ENCODE measurements at places on chromosomes 1 and 21.

DNA sequence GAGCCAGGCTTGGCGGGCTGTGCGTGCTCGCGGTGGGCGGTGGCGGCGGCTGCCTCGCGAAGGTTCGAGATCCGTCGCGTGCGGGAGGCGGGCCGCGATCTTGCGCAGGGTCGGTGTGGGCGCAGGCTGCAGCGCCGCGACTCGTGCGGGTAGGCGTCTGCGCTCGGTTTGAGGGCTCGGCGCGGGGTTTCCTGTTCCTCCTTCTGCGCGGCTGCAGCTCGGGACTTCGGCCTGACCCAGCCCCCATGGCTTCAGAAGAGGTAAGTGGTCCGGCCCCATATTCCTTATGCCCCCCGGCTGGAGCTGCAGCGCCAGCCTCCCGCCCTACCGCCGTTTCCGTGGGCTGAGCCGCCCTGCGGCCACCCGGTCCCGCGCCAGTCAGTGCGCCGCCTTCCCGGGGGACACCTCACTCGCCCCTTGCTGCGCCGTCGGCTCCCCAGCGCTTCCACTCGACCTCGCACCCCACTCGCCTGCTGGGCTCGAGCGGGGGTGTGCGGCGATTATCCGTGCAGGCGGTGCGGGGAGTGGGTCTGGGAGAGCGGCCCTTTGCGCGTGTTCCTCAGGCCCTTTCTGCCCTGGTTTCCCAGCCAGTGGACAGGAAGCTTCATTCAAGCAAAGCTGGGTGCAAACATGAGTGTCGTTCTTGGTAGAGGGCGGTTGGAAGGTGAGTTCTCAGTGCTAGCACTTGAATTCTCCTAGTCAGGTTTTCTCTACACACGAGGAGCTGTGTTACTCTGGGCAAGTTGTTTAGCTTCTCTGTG lies at the start of gene CACYBP:
Gene CACYBP, plus strand, starts transcription at position 12 of the 761 bp plus-strand sequence. Its CDS starts 234 bp downstream, at position 246.
- no peak for DNase-seq

DNA sequence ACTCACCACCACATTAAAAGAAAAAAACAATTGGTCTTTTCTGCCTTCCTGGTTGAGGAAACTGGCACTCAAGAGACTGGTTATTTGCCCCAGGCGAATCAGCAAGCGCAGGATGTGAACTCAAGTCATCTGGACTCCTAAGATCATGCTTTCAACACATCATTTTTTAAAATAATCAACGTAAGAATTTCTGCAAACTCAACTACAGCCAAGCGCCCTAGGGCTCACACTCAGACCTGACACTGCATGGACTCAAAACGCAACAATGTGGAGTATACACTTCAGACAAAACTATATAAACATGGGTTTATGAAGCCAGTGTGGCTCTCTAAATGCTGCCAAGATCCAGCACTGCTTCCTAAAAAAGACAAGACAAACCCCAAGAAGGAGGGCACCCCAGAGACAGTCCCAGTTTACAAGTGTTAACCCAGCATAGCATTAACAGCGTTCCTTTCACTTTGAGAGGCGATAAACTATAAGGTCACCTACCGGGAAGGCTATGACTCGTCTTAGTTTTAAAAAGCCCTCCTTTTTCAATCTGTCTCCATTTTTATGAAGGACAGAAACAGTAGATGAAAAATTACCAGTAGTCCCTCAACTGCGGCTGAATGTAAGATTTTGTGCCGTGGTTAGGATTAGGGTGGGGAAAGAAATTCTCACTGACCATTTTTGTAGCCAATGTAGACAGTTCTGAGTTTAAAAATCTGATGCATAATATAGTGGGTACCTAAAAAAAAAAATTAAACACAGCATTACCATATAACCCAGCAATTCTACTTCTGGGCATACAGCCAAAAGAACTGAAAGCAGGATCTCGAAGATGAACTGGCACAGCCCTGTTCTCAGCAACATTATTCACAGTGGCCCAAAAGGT lies 54.8 kb downstream of the SIPA1L2 start:
- no peak for DNase-seq

GRCh38 chr1:27001570-27002360 lies 8.3 kb downstream of the TRNP1 start:
- DNase-seq = no peak

DNA sequence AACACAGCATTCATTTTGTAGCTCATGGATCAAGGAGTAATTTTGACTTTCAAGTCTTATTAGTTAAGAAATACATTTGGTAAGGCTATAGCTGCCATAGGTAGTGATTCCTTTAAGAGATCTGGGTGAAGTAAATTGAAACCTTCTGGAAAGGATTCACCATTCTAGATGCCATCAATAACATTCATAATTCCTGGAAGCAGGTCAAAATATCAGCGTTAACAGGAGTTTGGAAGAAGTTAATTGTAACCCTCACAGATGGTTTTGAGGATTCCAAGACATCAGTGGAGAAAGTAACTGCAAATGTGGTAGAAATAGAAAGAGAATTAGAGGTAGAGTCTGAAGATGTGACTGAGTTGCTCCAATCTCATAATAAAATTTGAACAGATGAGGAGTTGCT lies 216.6 kb downstream of the GREM2 start:
- no peak for DNase-seq

- no peak for DNase-seq
These were observed 19.6 kb upstream of the CLCA4 start for GRCh38 chr1:86527306-86527705.

DNA sequence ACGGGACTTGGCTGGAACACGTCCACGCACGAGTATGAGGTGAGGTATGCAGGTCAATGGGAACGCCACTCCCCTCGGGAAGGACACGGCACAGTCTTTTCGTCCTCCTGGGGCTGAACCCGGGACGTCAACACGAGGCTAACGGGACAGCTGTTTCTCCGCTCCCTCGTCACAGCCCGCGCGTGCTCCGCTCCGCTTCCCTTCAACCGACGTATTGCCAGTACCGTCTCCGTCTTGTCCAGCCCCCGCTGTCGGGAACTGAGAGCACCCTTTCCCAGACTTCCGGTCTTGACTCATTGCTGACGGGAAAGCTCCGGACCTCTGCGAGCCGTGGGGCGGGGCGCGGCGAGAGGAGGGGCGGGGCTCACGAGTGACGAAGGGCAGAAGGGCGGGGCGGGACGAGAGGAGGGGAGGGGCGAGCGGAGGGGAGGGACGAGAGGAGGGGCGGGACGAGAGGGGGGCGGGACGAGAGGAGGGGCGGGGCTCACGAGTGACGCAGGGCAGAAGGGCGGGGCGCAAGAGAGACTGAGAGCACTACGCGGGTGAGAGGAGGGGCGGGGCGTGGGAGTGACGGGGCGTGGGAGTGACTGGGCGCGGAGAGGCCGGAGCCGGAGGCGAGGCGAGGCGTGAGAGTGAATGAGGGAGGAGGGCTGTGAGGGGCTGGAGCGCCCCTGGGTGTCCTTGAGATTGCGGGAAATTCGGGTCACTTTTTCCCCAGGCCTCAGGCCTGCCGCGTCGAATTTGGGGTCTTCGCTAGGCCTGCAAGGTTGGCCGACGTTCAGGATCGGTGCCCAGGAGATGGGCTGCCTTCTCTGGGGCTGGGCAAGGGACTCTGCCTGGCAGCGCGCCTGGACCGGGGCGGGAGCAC lies 22.2 kb upstream of the CFAP126 start:
- DNase-seq = peak; percentile 100

GRCh38 chr1:114154146-114154962 lies 685 bp upstream of the SYT6 start:
- DNase-seq = no peak

DNA sequence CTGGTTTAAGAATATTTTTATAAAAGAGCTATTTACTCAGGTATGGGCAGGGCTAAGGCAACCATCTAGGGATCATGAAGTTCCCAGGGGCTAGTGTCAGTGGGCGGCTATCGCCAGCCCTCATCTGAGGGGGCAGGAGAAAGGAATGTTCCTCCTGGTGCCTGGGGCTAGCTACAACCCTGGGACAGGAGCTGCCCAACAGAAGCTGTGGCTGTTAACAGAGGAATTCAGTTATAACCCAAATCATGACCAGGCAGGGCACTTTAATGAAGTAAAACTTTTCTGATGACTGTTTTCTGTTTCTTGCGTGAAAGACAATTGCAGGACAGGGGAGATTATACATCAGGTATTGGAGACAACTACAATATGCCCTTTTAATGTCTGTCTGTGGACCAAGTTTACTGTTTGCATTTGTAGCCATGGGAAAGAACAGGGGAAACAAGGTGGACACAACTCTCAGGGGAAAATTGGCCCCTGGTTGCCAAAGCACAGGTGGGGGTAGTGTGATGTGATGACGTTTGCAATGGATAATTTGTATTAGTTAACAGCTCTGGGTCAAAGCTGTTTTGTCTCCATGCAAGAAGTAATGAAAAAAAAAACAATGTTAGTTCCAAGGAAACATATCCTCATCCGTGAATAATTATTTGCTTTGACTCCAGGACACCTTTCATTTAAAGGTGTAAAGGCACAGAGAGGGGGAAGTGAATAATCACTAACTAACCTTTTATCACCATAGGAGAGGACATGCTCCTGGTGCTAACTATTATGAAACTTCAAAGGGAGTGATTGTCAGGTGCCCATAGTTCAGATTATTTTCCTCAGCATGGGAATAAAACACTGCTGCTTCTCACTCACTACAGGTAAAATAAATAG lies 105.2 kb downstream of the TSEN15 start:
- no peak for DNase-seq

DNA sequence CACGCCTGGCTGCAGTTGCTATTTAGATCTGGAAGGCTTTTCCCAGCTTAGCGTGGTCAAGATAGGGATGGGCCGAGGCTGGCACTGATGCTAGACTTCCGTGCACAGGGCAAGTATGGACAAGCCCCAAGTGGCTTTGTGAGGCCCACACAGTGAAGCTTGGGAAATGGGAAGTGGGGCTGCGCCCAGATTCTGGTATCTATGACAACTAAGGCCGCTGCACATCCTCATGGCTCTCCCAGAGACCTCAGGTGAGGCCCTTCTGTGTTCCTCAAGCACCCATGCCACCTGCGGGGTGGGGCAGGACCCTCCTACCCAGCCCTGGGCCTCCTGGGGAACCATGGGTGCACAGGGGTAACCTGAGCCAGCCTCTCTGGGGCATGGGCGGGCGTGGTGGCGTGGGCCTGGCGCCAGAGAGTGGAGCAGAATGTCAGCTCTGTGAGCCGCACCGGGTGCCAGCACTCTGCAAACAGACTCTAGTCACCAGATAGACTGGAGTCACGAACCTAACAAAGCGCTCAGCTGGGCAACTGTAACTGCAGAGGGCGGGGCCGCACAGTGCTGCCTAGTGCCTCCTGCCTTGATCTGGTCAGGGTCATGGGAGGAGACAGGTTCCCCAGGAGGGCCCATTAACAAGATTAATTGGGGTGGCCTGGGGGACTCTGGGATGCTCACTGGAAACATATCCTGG lies 46.4 kb downstream of the ELF3 start:
- DNase-seq = peak; percentile 100

- no peak for DNase-seq
These were observed 12.3 kb upstream of the RCC2 start for GRCh38 chr1:17451731-17452130.

- no peak for DNase-seq
These were observed 31.7 kb downstream of the RUNX3 start for GRCh38 chr1:24898152-24898908.

- DNase-seq = no peak
These were observed 4.4 kb downstream of the KIF17 start for GRCh38 chr1:20713440-20713839.

DNA sequence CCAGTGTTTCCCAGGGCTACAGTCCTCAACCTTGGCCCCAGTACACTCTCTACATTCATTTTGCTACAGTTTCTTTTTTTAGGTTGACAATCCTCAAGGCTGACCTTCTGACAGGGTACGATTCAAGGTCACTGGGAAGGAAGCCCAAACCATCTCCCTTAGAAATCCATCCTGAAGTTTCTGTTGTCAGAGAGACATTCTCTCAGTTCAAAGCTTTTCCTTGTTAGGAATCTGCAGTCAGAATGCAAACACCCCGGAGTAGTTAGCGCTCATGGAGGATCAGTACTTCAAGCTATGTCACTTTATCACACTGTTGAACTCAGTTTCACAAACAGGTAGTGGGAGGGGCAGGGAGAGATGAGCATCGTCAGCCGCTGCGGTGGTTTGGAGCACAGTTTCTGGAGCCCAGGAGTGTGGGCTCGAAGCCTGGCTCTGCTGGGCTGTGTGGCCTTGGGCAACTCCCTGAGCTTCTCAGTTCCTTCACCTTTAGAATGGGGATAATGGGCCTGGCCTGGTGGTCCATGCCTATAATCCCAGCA lies 4.2 kb downstream of the SLC2A5 start:
- no peak for DNase-seq

DNA sequence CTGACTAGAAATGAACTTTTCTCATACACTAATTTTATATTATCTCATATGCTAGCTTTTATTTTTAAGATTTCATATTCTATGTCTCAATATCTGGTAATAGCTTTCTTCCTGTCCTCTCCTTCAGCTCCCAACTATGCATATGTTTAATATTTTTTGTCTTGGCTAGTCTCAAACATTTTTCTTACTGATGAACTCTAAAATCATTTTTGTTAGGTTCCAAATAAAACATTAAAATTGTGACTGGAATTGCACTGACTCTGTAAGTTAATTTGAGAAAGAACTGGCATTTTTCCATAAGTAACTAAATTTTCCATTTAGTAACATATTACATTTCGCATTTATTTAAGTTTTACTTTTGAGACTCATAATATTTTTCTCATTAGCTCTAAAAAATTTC lies 368.5 kb upstream of the DPYD start:
- DNase-seq = no peak

- DNase-seq = no peak
These were observed 8.2 kb upstream of the LAPTM5 start for GRCh38 chr1:30765556-30766434.

DNA sequence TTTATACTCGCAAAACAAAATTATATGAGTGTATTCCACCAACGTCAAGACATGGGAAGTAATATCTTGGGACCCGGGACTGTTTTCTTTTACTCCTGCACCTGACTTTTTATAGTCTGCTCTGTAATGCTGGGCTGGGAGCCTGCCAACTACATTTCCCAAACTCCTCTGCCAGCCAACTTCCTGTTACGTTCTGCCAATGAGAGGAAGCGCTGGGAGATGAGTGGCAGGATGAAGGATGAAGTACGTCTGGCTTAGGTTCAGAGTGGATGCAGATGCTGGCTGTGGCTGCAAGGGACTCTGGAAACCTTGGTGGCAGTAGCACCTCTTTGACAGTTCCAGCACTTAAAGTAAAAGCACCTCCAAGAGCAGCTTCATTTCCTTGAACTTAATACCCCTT lies 59.6 kb downstream of the USP24 start:
- DNase-seq = no peak

DNA sequence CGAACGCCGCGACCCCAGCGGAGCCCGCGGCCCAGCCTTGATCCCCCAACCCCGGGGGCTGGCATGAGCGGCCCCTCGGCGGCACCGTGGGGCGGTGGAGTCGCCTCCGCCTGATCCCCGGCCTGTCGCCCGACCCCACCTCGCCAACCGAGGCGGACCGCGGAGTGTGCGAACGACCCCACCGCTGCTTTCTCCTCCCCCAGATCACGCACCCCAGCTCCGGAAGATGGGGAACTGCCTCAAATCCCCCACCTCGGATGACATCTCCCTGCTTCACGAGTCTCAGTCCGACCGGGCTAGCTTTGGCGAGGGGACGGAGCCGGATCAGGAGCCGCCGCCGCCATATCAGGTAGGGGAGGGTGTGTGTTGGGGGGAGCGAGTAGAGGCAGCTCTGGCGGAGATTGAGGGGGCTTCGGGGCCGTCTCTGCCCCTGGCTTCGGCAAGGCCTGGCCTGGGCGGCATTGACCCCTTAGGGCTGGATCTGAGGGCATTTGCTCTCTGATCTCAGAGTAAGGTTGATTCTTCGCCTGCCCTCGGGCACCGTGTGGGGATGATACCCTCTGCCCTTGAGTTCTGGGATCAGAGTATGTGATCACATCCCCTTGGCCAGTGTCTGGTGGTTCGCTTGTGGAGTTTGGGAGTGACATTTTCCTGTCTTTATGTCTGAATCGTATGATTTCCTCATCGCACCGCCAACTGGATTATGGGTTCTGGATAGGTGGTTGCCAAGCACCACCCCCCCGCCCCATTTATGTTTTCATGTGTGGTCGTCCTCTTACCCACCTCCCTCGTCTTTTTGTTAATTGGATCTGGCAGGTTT lies 668 bp downstream of the RNF11 start:
- DNase-seq = peak; percentile 4
